ENCODE measurements at places on chromosomes 3 and 15.

DNA sequence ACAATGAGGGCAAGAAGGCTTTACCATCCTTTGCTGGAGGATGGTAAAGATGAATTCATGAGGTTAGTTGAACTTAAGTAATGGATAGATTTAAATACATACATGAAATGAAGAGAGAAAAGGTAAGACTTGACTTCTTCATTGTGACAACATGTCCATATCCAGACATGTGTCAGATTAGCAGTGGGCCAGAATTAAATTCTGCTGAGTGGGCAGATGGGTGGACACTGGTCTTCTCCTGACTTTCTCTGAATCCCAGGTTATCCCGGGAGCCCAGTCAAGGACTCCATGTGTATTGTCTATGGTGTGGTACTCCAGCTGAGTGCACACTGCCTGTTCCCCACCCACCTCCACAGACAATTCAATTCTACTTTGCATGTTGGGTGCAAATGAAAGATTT is 603.1 kb downstream of the NLGN1 start:
- no peak for DNase-seq

- DNase-seq: no peak
These were observed 1072.1 kb downstream of the PLOD2 start for GRCh38 chr3:145088917-145089316.

GRCh38 chr15:79017953-79018352 is 72.6 kb downstream of the RASGRF1 start:
- DNase-seq: no peak

GRCh38 chr3:69426967-69427304 is 41.0 kb upstream of the FRMD4B start:
- DNase-seq: no peak

GRCh38 chr3:161430307-161430706 is 59.0 kb upstream of the SPTSSB start:
- no peak for DNase-seq

DNA sequence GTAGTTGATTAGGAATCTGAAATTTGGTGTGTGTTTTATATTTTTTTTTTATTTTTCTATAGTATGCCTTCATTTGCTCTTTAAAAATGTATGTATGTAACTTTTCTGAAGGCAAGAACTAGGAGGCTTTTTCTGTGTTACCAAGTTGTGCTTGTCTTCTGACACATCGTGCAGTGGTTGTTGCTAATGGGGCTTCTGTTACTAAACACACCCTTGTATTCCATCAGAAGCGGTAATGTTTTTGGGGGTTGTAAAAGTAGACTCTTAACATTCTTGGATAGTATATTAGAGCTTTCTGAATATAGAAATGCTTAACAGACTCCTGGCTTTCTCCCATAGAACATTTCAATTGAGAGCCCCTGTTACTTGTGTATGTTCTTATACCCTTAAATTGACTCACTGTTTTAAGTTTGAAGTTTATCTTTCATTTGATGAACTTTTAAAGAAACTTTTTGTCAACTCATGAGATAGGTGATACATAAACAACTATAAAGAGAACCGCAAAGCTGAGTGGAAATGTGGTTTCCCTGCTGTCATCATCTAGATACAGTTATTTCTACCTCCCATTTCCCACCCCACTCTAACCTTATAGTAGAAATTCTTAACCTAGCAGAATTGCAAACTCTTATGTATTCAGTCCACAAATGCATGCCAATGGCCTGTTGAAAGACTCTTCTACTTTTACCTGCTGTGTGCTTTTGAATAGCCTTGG is 2.5 kb downstream of the TIPARP start:
- no peak for DNase-seq

- DNase-seq: peak; percentile 62
These were observed 107.8 kb upstream of the BOC start for GRCh38 chr3:113103588-113103987.

GRCh38 chr15:43199945-43200488 is 14.8 kb downstream of the CCNDBP1 start:
- no peak for DNase-seq

DNA sequence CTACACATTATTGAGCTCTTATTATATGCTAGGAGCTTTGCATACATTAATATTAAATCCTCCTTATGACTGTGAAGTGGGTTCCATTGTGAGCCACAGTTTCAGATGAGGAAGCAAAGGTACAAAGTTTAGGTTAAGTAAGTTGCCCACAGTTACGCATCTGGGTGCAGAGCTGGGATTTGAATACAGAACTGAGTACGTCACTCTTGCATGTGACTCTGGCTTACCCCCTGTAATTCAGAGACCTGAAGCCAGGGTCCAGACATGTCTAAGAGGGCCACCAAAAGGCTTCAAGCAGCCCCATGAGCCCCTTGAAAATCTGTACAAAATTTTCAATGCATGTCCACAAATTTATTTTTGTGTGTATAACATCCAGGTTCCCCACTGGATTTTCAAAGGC is 71.8 kb downstream of the KLF15 start:
- DNase-seq: no peak

DNA sequence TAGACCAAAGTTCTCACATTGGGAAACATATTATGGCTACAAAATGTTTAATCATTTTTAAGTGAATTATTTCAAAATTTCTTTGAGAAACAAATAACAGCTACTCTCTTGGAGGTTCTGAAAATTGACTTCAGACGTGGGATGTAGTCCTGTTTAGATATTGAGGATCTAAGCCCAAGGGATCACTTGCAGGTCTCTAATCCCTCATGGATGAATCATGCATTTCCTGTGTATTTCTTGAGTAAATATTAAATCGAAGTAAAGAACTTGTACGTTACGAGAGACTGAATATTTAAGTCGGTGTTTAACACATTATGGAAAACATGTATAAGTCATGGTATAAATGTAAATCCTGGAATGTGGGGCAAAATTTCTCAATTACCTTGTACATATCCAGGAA is 119.8 kb downstream of the EPHA3 start:
- no peak for DNase-seq

GRCh38 chr15:37020852-37021251 is 79.5 kb downstream of the MEIS2 start:
- DNase-seq: no peak

GRCh38 chr3:48660800-48661400 is 1.8 kb downstream of the CELSR3 start:
- no peak for DNase-seq

GRCh38 chr3:187242900-187243299 is 45.6 kb downstream of the RTP1 start:
- DNase-seq: no peak

DNA sequence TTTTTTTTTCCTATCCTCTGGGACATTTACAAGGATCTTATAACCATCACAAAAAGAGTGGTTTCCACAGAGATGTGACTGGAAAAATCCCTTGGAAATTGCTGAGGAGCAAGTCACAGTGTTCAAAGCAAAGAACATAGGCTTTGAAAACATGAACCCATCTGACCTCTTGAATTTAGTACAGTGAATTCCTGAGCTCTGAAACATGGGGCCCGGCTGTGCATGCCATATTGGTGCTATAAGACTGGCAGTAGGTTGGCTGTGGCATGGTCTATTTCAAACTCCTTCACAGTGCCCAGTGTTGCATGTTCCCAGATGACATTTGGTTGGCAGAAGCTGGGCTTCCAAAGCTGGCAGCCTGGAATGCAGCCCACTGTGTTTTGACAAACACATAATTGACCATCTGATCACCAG is 202.2 kb downstream of the TIGIT start:
- DNase-seq: no peak

- peak; percentile 91 for DNase-seq
These were observed 60.2 kb downstream of the TMEM44 start for GRCh38 chr3:194572944-194573491.

GRCh38 chr15:69727121-69727924 is 274.7 kb downstream of the RPLP1 start:
- peak; percentile 69 for DNase-seq

DNA sequence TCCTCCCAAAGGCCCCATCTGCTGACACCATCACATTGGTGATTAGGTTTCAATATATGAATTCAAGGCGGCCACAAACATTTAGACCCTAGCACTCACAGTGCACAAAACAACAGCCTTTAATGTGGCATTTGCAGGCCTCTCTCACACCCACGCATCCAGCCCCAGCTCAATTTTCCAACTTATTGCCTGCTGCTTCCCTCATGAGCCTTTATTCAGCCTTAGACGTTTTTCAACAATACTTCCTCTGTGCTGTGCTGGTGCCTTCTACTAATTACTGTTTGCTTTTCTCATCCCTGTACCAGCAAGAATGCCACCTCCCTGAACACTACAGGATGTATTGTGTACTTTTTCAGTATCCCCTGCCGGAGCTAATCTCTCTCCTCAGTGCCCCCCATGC is 334.6 kb downstream of the GABRB3 start:
- DNase-seq: no peak

- DNase-seq: no peak
These were observed 84.5 kb upstream of the MEF2A start for GRCh38 chr15:99481113-99481950.

- no peak for DNase-seq
These were observed 44.6 kb downstream of the SNRK start for GRCh38 chr3:43330981-43331380.

- DNase-seq: no peak
These were observed 107.1 kb upstream of the LINGO1 start for GRCh38 chr15:77739591-77740378.

DNA sequence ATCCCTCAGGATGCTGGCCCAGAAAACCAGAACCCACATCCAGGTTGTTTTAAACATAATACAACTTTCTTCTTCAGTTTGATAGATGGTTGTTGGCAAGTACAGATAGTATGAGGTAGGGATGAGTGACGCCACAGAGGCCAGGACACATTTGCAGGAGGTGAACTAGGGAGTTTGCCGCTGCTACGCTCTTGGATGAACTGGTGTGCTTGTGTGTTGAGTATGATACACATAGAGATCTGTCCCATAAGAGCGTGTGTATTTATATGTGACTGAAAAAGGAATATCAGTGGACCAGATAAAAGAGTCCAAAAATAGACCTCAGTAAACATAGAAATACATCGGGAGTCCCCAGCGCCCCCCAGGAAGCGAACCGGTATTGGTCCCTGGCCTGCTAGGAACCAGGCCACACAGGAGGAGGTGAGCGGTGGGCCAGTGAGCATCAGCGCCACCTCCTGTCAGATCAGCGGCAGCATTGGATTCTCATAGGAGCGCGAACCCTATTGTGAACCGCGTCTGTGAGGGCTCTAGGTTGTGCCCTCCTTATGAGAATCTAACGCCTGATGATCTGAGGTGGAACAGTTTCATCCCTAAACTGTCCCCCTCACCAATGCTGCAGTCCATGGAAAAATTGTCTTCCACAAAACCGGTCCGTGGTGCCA is 98.1 kb downstream of the LRRK1 start:
- DNase-seq: no peak

DNA sequence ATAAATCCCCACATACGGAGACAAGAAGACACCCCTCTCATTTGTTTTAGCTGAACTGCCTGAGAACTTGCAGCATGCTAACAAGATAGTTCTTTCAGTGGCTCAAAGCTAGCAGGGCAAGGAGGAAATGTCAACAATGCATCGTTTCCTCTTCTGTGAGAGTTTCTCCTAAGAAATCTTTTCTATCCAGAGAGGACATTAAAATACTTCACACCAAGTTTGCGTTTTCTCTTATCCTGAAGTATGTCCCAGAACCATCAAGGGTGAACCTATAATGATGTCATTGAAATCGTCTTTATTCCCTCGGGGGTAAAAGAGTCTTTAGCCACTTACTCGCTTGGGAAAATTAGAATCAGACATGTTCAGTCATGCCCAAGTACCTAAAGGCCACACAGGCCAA is 541.7 kb upstream of the MDFIC2 start:
- no peak for DNase-seq

- DNase-seq: no peak
These were observed 25.9 kb upstream of the GRIP2 start for GRCh38 chr3:14565868-14566588.

DNA sequence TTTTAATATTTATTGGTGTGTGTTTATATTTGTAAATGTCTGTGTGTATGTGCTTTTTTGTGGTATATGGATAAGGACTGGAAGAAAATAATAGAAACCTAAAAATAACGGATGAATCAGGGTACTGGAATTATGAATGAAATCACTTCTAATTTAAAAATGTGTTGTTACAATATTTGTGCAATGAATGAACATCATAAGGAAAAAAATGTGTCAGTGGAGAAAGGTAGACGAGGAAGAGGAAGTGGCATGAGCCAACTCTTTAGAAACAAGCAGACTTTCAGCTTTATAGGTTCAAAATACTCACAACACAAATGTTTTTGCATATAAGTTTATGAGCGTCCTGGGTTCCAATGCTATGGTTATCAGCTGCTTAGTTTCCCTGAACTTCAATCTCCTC is 59.4 kb downstream of the SOX2 start:
- no peak for DNase-seq

DNA sequence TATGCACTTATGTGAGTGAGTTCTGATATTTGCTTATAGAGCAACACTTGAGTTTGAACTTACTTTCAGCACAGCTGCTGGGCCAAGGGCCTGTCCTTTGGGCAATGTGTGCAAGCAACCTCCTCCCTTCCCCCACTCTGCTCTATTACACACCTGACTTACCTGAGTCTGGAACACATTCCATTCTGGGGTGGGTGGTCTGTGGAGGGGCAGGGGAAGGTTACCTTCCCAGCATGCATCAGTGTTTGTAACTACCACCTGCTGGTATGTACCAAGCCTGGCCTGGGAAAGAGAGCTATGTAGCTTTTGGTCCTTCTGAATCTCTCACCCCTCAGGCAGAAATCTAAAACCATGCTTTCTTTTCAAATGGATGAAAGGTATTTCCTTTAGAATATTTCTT is 103.0 kb downstream of the ISL2 start:
- no peak for DNase-seq

GRCh38 chr3:115671761-115672455 is 48.6 kb downstream of the GAP43 start:
- no peak for DNase-seq

- peak; percentile 71 for DNase-seq
These were observed 163.9 kb downstream of the SMAD6 start for GRCh38 chr15:66865622-66866611.

- no peak for DNase-seq
These were observed 11.6 kb upstream of the EPB42 start for GRCh38 chr15:43232289-43232874.

DNA sequence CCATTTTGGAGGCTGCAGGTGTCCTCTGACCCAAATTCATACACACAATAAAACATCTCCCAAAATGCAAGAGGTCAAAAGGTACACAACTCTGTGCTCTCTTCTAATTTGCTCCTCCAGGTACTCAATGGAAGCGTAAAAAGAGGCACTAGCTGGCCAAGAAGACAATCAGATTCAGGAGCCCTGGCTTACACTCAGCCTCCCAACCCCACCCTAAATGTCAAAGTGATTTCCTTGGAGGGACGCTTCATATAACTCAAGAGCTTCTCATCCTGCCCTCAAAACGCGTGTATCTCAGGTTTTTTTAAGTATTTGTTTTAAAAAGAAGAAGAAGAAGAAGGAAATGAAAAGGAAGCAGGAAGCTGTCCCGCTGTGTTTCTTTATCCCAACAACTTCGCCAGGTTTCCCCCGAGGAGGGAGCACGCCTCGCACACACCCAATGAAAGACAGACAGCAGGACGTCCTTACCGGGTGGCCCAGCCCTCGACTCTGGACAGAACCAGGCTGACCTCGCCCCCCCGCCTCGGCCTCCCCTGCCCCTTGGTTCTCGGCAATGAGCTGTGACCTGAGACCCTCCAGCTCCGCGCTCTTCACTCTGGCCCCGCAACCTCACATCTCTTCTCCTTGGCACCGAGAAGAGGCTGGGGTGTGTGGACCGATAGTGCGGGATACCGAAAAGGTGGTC is 620.7 kb upstream of the ZNF385D start:
- DNase-seq: no peak

- no peak for DNase-seq
These were observed 204.4 kb upstream of the TGFBR2 start for GRCh38 chr3:30401971-30402370.

Measured in inflammatory macrophage treated with lipopolysaccharide for 1 hour (primary cell).